ENCODE measurements at places on chromosomes 13 and 19. TPM values are rescaled to one million over a fixed set of nuclear protein-coding genes. Genes with fewer than 3 reads are reported as not detected.

The PRKCG gene
- not detected for total RNA-seq

The ZNF575 gene
- not detected for total RNA-seq

The PCDH8 gene
- total RNA-seq = not detected

The MIDN gene
- 2.5 TPM for total RNA-seq

The SSC5D gene
- 1.7 TPM for total RNA-seq

The MAP2K7 gene
- 4.1 TPM for total RNA-seq

Data from IMR-90 (cell line).